ENCODE measurements at places on chromosomes 5 and 9.

GRCh38 chr9:32487981-32488380 lies 38.0 kb downstream of the RIGI start:
- DNase-seq, result no peak

DNA sequence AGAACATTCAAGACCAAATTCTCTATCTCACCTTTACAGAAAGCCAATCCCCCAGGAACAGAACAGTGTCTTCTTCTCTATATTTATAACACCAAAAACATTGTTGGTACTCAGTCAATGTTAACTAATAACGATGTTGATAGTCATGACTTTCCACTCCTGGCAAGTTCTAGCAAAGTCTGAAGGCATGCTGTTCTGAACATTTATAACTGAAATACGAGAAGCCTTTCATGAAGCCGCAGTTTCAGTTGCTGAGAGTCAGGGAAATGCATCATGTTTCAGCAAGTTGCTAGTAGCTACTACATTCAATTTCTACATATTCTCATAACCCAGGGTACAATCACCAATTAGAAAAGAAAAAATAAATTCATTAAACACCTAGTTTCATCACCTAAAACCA lies 301.4 kb downstream of the PDE4D start:
- no peak for DNase-seq

- no peak for DNase-seq
Measured at GRCh38 chr5:142353071-142353472, 28.3 kb upstream of the SPRY4 start.

GRCh38 chr5:160088805-160089204 lies 30.4 kb downstream of the PWWP2A start:
- no peak for DNase-seq

- no peak for DNase-seq
Measured at GRCh38 chr5:132773601-132774355, 3.3 kb downstream of the SEPTIN8 start.

DNA sequence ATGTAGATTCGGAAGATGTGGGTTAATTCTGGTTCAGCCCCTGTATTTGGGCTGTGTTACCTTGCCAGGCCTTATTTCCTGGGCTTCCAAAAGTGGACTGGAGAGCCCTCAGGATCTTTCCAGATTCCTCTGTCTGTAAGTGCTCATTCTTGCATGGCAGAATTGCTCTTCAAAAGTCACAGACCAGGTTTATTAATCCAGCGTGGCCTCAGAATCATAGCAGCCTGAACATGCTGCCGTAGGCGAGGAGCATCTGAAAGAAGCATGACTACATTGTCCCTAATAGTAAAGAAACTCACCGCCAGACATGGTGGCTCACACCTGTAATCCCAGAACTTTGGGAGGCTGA lies 307.8 kb downstream of the GADD45G start:
- DNase-seq, result no peak

DNA sequence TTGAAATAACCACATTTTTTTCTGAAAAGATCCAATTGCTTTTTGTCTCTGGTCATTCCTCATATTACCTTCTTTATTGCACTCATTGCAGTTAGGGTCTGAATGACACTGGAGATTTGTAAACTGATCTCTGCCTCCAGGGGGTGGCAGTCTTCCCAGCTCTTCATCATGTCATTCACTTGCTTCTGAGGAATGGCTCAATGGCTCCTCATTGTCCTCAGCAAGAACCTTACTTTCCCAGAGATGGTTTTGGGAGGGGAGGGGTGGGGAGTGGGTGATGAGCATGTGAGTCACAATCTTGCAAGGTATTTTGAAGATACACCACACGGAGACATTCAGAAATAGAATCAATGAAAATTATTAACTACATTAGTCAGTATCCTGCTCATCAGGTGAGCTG lies 159.8 kb upstream of the GAS1 start:
- no peak for DNase-seq

DNA sequence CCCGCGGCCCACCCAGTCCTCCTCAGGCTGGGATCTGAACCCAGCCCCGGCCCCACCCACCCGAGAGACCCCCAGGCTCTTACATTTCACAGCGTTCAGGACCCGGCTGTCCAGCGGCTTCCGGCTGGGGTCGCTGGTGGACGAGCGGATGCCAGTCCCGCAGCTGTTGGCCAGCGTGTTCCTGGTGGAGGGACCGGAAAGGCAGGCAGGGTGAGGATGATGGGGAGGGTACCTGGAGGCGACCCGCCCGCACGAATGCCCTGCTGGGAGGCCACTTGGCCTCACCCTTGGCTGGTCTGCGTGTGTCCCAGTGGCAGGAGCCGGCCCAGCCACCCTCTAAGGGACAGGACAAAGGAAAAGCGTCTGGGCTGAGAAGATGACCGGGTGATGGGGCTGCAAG lies 51.9 kb upstream of the UBAC1 start:
- DNase-seq, result no peak

- no peak for DNase-seq
Measured at GRCh38 chr9:134593286-134594077, 48.1 kb upstream of the COL5A1 start.

Measured in CD4-positive, alpha-beta T cell treated with Interleukin-4 for 1 hour (primary cell).